ENCODE measurements at places on chromosomes 13 and 19.

- peak; percentile 81 for DNase-seq
Measured at GRCh38 chr13:46179491-46179908, 2.5 kb downstream of the LCP1 start.

DNA sequence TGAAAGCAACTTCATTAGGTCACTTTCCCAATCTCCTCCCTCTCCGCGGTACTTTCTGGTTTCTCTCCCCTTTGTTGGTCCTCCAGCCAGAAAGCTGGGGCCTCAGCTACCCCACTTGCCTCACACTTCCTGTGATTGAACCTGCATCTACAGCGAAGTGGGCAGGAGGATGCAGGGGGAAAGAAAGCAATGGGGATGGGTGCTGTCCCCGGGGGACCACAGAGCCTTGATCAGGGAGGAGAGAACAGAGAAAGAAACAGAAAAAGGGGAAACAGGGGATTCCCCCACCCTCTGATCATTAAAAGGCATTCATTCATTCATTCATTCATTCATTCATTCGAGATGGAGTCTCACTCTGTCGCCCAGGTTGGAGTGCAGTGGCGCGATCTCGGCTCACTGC, 74.2 kb downstream of the TRPM4 start:
- DNase-seq: no peak

DNA sequence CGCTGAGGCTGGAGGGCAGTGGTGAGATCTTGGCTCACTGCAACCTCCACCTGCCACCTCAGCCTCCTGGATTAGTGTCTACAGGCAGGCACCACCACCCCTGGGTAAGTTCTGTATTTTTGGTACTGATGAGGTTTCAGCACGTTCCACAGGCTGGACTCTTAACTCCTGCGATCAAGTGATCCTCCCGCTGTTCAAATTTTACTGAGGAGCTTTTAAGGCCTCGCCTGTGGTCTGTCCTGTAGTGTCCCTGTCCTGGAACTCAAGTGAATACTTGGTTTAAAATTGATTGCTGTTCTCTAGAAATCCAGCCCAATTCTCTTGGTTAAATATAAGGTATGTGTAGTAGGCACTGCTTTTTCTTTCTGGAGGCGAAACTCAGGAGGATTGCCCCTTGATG, 65.2 kb downstream of the DPRX start:
- DNase-seq: no peak

GRCh38 chr19:54137699-54138488, at the start of gene CNOT3:
Gene CNOT3 (plus strand): TSS chr19:54137762. CDS start chr19:54142979, 5,217 bp downstream.
- DNase-seq: peak; percentile 71

DNA sequence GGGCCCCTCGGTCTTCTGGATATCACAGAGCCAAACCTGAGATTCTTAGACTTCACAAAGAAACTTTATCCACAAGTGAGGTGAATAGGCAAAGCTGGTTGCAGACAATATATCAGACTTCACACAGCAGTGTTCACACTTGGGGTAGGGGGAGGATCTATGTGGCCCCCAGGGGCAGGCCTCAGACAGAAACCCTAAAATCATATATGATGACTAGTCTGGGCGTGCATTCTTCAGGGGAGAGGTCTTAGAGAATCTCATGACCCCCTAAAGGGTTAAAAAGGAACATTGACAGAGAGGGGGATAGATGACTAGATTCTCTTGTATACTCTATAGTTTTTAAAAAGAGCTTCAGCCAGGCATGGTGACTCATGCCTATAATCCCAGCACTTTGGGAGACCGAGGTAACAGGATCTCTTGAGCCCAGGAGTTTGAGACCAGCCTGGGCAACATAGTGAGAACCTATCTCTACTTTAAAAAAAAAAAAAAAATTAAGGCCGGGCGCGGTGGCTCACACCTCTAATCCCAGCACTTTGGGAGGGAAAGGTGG, 2.8 kb downstream of the TYROBP start:
- no peak for DNase-seq

All from CD4-positive, alpha-beta T cell (primary cell).